ENCODE measurements at places on chromosomes 16 and 17.
A peak's percentile ranks its signal among the peaks of the same experiment; 100 is the strongest.

DNA sequence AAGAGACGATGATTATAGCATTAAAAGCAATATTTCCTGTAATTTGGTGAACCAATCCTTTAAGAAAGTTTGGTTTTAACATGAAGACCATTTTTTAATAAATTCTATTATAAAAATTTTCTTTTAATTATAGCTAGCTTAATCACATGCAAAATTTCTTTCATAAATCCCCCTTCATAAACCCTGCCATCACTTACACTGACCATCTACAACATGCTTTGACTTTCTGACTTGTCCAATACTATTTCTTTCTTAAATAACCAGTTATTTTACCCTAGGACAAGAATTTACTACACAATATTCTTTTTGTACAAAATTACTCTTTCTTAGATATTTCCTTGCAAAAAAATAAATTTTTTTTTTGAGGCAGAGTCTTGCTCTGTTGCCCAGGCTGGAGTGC is 1334.8 kb downstream of the CDH11 start:
- no peak for DNase-seq

GRCh38 chr17:78643326-78643725 is 66.1 kb upstream of the DNAH17 start:
- DNase-seq, result no peak

GRCh38 chr16:47477679-47478078 is 16.5 kb downstream of the PHKB start:
- DNase-seq, result no peak

DNA sequence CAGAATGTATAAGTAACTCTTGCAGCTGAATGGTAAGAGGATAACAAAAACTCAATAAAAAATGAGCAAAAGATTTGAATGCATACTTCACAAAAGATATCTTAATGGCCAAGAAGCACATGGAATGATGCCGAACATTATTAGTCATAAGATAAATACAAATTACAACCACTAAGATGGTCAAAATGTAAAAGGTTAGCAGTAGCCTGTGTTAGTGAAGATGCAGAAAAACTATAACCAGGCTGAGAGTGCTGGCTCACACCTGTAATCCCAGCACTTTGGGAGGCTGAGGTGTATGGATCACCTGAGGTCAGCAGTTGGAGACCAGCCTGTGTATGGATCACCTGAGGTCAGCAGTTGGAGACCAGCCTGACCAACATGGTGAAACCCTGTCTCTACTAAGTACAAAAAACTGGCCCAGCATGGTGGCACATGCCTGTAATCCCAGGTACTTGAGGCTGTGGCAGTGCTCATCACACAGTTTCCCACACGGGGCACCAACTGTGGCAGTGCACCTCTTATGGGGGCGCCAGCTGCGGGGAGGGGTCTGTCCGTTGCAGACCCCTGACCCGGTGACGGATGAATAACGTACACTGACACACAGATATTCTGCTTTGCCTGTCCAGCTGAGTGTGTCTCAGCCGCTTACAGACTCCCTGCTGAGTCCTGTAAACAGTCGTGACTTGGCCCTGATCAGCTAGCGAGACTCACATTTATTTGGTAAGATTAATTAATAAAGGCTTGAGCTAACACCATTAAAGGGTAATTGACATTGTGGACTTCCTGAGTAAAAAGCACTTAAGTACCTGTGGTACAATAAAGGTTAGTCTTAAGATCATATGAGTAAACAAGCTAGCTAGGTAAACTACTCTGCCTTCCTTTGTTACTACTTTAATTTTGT is 45.7 kb upstream of the FAM20A start:
- no peak for DNase-seq

DNA sequence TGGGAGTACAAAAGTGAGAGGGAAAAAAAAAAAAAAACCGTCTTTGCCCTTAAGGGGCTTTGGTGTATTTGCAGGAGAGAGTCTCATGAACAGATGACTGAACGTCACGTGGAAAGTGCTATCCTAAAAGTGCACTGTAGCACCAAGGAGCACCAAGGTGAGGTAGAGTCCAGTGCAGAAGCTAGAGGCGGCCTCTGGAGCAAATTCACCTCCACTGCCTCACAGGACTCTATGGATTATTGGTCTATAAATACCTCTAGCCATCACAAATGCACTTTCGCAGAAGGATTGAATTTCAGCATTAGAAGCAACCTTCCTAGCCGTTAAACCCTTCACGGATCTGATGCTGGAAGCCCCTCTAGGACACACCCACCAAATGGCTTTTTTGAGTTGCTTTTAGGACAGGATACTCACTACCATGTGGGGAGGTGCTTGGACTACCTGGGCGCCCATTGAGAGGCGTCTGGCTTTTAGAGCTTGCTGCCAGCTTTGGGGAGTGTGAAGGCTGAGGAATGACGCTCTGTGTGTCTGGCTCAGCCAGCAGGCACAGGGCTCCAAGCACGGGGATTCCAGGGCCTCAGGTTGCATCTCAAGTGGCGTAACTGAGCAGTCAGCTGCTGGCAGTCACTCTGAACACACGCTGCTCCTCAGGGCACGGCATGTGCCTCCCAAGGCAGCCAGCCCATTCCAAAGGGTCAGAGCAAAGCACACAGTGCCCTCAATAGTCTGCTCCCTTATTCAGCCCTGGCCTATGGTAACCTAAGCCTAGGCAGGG is 52.7 kb downstream of the CDRT4 start:
- DNase-seq, result no peak

GRCh38 chr17:35313875-35314409 is 59.5 kb downstream of the SLFN11 start:
- DNase-seq, result no peak

DNA sequence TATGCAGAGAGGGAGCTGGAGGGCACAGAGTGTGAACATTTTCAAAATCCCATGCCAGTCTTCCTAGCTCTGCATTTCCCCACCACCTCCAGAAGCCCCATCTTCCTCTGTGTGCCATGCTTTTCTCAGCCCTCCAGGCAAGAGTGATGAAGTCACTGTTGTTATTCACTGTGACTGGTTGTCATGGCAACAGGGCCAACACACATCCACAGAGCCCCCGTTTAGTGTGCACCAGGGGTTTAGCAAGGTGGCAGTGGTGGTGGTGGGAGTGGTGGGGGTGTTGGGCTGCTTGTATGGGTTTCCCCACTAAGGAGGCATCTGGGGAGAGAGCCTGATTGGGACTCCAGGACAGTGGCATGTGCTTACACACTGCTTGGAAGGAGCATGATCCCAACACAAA is 309.9 kb upstream of the ASIC2 start:
- no peak for DNase-seq

GRCh38 chr16:4535627-4536108 is 2.9 kb downstream of the CDIP1 start:
- DNase-seq, result no peak

DNA sequence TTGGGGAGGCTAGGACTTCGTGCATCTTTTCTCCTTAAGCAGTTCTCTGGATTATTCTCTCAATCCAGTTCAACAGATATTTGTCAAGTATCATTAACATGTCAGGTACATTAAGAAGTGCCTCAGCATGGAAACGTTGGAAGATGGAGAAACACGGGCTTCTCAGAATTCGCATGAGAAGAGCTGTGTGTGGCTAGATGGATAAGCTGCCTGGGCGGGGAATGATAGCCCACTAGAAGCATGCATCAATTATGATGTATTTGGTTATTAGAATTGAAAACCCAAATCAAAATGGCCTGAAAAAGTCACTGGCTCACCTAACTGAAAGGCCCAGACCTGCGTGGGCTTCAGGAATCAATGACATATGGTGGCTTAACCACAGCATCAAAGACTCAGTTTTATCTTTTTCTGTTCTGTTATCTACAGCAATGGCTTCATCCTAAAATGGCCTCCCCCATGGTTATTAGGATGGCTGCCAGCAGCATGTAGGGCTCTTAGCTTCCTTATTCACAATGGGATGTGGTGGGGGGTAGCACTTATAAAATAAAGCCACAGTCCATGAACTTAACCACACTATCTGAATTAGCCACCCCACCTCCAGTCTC is 43.9 kb downstream of the MMD start:
- DNase-seq, result no peak

GRCh38 chr16:68013440-68013839 is 2.3 kb downstream of the DPEP2NB start:
- DNase-seq, result no peak

GRCh38 chr16:67858500-67858899 is 11.0 kb upstream of the CENPT start:
- no peak for DNase-seq

GRCh38 chr16:80285104-80285503 is 255.7 kb upstream of the DYNLRB2 start:
- DNase-seq, result no peak

GRCh38 chr17:29848737-29849136 is 81.3 kb downstream of the SSH2 start:
- no peak for DNase-seq

DNA sequence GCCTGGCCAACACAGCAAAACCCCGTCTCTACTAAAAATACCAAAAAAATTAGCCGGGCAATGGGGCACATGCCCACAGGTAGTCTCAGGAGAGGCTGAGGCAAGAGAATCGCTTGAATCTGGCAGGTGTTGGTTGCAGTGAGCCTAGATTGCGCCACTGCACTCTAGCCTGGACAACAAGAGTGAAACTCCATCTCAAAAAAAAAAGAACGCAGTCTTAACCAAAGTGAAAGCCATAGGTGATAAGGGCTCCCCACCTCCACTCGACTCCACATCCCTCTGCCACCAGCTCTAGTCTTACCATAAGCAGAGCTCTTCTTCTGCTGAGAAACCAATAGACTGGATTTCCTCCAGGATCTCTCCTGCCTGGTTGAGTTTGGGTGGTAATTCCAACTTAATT is 266.0 kb downstream of the PHKB start:
- no peak for DNase-seq

- peak; percentile 85 for DNase-seq
Observed at GRCh38 chr16:85306071-85306792, 194.0 kb upstream of the CIBAR2 start.

- DNase-seq, result no peak
Observed at GRCh38 chr16:28905229-28905754, 19.7 kb downstream of the RABEP2 start.

GRCh38 chr16:84198401-84198800 is 7.4 kb downstream of the ADAD2 start:
- no peak for DNase-seq

DNA sequence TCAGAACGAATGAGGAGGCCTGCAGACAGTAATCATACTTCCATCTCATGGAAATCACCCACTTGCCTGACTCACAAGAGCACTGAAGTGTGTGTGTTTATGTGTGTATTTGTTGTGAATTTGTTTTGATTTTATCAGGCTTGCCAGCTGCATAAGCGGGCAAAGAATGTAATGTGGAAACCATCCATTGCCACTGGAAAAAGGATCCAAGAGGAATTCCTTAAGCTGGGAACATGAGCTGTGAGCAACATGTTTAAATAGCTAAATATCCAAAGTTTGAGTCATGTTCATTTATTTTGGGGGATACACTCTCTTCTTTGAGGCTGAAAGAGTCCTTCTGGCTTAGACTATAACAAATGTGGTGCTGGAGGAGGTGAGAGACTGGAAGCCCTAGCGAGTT is 198.4 kb upstream of the TBX2 start:
- no peak for DNase-seq

DNA sequence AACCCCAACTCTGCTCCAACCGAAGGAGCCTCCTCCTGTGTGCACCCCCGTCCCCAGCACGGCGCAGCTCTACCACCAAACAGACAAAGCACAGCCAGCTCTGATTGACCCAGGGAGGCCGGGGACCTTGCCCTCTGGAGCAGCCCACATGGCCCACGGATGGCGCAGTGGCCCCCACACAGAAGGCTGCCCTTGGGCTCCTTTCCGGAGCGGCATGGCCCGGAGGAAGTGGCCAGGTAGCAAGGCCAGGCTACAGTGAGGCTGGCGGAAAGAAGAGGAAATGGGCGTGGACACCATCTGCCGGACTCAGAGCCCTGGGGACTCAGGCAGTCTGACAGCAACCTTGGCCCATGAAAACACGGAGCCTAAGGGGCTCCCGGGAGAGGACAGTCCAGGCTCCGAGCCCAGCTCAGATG is 19.9 kb upstream of the ZC3H18 start:
- no peak for DNase-seq

- no peak for DNase-seq
Observed at GRCh38 chr17:2798678-2799077, 2.4 kb downstream of the RAP1GAP2 start.

DNA sequence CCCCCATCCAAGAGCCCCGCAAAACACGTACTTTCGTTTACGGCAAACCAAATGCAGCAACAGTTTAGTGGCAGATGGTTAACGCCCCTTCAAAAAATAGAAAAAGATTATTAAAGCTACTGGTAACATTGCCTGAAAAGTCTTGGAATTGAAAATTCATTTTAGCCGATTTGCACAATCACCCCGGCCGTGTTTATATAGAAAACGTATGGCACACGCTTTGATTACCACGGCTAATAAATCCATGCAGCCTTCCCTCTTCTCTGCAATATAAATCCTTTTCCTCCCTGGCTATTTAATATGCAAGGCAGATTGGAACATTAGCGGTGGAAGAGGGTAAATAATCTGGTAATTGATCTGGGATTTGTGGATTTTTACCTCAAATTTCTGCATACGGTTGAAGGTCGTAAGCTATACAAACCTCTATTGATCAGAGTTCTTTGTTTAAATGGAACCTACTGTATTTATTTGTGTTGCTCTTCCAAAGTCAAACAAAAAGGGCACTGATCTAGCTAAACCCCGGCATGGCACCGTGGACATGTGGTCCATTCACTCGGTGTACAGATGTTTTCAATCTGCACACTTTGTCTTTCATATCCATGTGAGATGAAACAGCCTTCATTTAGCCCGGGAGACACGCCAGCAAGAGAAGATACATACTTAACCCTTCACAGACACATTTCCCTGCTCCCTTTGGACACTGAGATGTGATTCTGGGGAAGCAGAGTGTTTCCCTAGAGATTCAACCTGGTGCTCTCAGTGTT is 238.1 kb upstream of the MAF start:
- DNase-seq, result no peak

- no peak for DNase-seq
Observed at GRCh38 chr16:13306161-13306995, 405.0 kb downstream of the SHISA9 start.

DNA sequence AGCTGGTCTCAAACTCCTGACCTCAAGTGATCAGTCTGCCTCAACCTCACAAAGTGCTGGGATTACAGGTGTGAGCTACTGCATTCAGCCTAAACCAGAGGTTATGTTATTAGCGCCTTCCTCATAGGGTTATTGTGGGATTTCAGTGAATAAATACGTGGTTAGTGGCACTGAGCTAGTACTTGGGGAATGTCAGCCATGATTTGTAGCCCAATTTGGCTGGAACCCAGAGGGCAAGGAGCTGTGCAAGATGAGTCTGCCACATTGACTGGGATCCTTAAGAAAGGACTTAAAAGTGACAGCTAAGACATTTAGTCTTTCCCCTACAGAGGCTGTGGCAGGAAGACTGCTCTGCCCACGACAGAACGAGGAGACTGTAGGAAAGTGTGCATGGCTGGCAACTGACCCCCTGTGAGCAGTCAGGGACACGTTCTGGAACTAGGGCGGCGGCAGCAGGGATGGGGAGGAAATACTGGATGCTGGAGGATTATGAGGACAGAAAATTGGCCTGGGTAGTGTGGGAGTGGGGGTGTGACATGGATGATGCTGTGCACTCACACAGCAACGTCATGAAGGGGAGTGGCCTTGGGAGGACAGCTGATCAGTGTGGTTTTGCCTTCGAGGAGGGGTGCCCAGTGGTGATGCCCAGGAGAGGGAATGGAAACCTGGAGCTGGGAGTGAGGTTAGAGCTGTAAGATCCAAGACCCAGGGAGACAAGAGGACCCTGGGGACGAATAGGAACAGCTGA is 14.6 kb downstream of the ATP5PD start:
- DNase-seq, result peak; percentile 67

All from CD4-positive, alpha-beta T cell treated with Interferon gamma for 1 hour (primary cell).